CD4-positive, alpha-beta memory T cell (primary cell): ENCODE measurements at places on chromosomes 7 and 10. TPM values are rescaled to one million over a fixed set of nuclear protein-coding genes. Genes with fewer than 3 reads are reported as not detected.

Gene TECPR1
- 31.7 TPM for polyA plus RNA-seq

Gene TES
- polyA plus RNA-seq, result 248 TPM

Gene GSAP
- 12.5 TPM for polyA plus RNA-seq

Gene SPACDR
- polyA plus RNA-seq, result 0.26 TPM

Gene MRM2
- 32.9 TPM for polyA plus RNA-seq

Gene SLC18A3
- not detected for polyA plus RNA-seq

Gene C10orf53
- polyA plus RNA-seq, result not detected

Gene IRF5
- polyA plus RNA-seq, result 27.8 TPM

DNA sequence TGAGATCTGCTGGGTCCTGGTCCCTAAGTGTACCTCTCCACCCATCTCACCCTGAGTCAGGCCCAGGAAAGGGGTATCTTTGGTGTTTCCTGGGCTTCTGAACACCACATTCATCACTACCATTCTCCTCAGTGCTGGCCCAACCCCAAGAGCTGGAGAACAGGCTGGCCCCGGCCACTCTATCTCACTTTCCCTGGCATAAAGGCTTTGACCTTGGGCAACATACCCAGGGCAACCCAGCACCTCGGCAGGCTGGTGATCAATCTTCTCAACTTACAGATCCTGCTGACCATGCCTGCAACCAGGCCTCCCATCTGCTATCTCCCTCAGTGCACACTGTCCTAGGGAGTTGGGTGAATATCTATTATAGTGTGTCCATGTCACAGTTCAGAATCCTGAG, 2.1 kb downstream of the VSIR start:
- H3K27ac ChIP-seq, result peak overlapping the region; percentile 93
- peak overlapping the region; percentile 95 for H3K4me3 ChIP-seq
- DNase-seq, result no peak

DNA sequence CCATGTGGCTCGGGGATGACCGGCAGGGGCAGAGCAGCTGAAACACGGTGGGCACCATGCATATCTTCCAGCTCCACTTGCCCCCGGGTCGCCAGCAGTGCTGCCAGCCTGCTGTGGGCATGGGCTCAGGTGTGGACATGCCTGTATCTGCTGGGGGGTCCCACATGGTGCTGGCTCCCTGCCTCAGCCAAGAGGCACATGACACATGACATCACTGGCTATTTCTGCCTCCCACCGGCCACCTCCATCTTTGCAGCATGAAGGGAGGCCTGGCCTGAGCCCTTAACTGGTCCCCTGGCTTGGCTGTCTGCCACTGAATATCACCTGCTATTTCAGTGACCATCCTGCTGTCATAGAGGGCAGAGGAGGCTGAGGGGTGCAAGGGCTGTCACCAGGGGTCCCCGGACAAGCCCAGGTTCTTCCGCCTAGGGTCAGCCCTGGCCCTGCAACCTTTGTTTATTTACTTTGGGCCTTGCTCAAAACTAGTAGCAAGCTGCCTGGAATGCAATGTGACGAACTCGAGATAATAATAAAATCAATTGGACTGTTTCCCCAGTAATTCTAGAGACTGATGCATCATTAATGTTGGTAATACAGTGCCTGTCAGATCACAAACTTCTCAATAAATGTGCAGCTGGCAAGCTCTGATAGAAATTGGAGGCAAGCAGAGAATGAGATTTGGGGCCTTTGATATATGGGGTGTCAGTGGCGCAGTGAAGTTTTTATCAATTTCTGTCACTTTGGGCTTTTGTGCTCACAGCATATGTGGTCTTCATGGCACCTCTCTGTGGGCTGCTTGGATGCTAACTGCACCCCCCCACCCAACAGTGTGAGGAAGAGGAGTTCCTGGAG, 28.5 kb downstream of the ZMIZ1 start:
- no peaks in the 10 kb centered on the region for H3K27me3 ChIP-seq
- no peaks in the 10 kb centered on the region for H3K36me3 ChIP-seq
- no peak overlapping the region for H3K27ac ChIP-seq
- peaks cover 36% of the 10 kb centered on the region for H3K4me1 ChIP-seq
- no peak overlapping the region for H3K4me3 ChIP-seq
- DNase-seq, result no peak

- H3K4me1 ChIP-seq, result no peaks in the 10 kb centered on the region
- H3K27me3 ChIP-seq, result no peaks in the 10 kb centered on the region
- H3K27ac ChIP-seq, result no peak overlapping the region
- no peak overlapping the region for H3K4me3 ChIP-seq
- DNase-seq, result no peak
- H3K36me3 ChIP-seq, result no peaks in the 10 kb centered on the region
Observed at GRCh38 chr10:24793648-24794379, 70.1 kb upstream of the ARHGAP21 start.

DNA sequence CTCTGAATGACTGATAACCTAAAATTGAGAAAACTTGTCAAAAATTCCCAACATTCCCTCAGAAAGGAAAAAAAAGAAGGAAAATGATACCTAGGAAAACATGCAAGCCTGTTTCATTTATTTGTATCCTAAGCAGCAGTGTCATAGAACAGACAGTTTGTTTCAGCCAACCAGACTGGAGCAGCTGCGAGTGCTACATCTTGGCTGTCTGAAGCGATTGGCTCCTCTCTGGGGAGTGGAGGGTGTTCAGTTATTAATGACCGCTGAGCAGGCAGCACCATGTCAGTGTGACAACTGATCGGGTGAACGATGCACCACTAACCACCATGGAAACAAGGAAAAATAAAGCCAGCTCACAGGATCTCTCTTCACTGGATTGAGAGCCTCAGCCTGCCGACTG, at the start of gene LRRN3:
Gene LRRN3, plus strand, starts transcription at position 282 of the 400 bp plus-strand sequence. CDS start 31,646 bp downstream, outside the sequence.
- H3K36me3 ChIP-seq, result no peaks in the 10 kb centered on the region
- H3K27ac ChIP-seq, result no peak within 1 kb of the TSS
- H3K4me3 ChIP-seq, result peak within 1 kb of the TSS; percentile 17
- no peaks in the 10 kb centered on the region for H3K27me3 ChIP-seq

DNA sequence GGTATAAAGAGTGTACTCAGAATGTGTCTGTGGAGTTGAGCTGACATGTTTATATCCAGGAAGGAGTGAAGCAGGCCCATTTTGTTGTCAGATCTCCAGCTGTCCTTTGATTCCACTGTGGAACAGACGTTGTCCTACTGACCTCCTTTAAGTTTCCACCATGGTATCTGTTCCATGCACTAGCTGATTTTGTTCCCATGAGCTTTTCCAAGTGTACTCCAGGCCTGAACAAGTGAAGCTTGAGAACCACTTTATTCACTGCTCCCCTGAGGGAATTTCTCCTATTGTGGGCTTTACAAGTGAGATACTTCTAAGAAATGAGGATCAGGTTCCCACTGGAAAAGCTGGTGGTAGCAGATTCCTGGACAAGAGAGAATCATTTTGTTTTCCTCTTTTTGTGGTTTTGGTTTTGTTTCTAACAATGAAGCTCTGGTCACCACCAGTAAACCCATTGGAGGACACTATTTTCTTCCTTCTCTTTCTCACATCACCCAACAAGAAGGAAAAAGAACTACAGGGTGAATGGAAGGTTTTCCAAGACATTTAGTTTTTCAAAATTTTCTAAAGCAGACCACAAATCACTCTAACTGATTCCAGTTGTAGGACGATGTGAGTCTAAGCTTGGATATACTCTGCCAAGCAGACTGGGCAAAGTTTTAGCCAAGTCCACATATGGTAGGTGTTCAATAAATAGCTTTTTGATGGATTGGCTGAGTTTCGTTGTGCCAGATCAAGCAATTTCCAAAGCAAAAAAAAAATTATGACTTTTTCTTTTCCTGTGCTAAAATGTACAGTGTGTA, 144.2 kb downstream of the JCAD start:
- no peaks in the 10 kb centered on the region for H3K4me1 ChIP-seq
- H3K36me3 ChIP-seq, result no peaks in the 10 kb centered on the region
- DNase-seq, result no peak
- H3K27me3 ChIP-seq, result no peaks in the 10 kb centered on the region

GRCh38 chr10:78514459-78514858, 480.8 kb downstream of the RPS24 start:
- no peaks in the 10 kb centered on the region for H3K27me3 ChIP-seq
- no peaks in the 10 kb centered on the region for H3K4me1 ChIP-seq
- DNase-seq, result no peak
- no peaks in the 10 kb centered on the region for H3K36me3 ChIP-seq
- no peak overlapping the region for H3K4me3 ChIP-seq

DNA sequence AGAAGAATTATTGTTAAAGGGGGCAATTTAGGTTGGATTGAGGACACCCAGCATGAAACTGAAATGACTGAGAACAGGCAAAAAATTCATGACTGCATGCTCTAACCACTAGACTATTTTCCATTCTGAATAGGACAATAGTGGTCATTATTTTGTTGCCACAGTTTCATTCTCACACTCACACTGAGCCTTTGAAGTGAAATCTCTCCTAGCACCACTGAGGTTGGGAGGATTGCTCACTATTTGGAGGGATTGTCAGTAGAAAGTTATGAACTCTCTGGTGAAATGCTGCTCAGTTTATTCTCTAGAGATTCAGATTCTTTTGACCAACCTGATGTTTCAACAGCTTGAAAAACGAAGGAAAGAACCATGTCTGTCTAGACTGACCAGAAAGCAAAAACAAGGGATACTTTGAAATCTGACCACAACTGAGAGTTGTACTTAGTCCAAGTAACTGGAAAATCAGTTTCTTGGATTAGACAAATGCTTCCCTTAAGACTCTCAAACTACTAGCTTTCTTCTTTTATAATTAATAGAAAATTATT, 191.2 kb downstream of the DYNC1I1 start:
- no peaks in the 10 kb centered on the region for H3K4me1 ChIP-seq
- no peak overlapping the region for H3K4me3 ChIP-seq
- no peak for DNase-seq
- H3K27me3 ChIP-seq, result no peaks in the 10 kb centered on the region
- H3K36me3 ChIP-seq, result no peaks in the 10 kb centered on the region
- H3K27ac ChIP-seq, result no peak overlapping the region

DNA sequence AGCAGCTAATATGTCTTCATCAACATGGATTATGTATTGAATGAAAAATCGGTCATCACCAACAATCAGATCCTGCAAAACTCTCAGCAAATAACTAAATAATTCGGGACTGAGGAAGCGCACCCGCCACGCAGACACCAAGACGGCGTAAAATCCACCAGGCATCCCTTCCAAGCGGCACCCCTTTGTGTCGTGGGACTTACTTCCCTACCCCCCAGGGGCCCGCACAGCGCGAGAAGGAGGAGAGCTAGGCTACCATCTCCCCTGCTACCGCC, 721 bp downstream of the ARL3 start:
- DNase-seq, result no peak
- H3K4me1 ChIP-seq, result peaks cover 33% of the 10 kb centered on the region
- H3K36me3 ChIP-seq, result no peaks in the 10 kb centered on the region
- peak overlapping the region; percentile 94 for H3K27ac ChIP-seq

- H3K27me3 ChIP-seq, result no peaks in the 10 kb centered on the region
- no peak overlapping the region for H3K27ac ChIP-seq
- H3K4me3 ChIP-seq, result no peak overlapping the region
- no peaks in the 10 kb centered on the region for H3K36me3 ChIP-seq
Observed at GRCh38 chr7:94222516-94222915, 172.2 kb upstream of the COL1A2 start.

DNA sequence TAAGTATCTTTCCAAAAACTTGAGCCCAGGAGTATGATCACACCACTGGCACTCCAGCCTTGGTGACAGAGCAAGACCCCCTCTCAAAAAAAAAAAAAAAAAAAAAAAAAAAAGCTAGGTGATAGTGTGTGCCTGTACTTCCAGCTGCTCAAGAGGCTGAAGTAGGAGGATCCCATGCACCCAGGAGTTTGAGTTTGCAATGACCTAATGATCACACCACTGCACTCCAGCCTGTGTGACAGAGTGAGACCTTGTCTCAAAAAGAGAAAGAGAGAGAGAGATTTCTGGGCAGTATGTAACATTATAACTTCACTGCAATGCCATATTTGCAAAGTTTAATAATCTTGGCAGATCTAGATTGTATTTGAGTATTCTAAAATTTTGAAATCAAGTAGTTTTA, 47.6 kb downstream of the AKAP9 start:
- DNase-seq, result no peak
- H3K4me3 ChIP-seq, result no peak overlapping the region
- no peak overlapping the region for H3K27ac ChIP-seq

- no peaks in the 10 kb centered on the region for H3K4me1 ChIP-seq
- no peak for DNase-seq
- H3K36me3 ChIP-seq, result no peaks in the 10 kb centered on the region
- H3K4me3 ChIP-seq, result no peak overlapping the region
Observed at GRCh38 chr10:131870831-131871672, 29.8 kb upstream of the PPP2R2D start.

GRCh38 chr10:93062514-93063143, 2.0 kb downstream of the CYP26C1 start:
- H3K27me3 ChIP-seq, result peaks cover under 1% of the 10 kb centered on the region
- peak overlapping the region; percentile 9 for H3K4me3 ChIP-seq
- H3K36me3 ChIP-seq, result no peaks in the 10 kb centered on the region
- H3K27ac ChIP-seq, result no peak overlapping the region

GRCh38 chr7:35697414-35698175, 2.7 kb upstream of the HERPUD2 start:
- no peak for DNase-seq
- H3K36me3 ChIP-seq, result no peaks in the 10 kb centered on the region
- H3K27ac ChIP-seq, result no peak overlapping the region
- no peak overlapping the region for H3K4me3 ChIP-seq
- H3K27me3 ChIP-seq, result no peaks in the 10 kb centered on the region

GRCh38 chr10:71319042-71319799, at the start of gene SLC29A3:
Gene SLC29A3 (plus strand): TSS chr10:71319259. CDS start chr10:71319310, 51 bp downstream.
- H3K36me3 ChIP-seq, result no peaks in the 10 kb centered on the region
- no peaks in the 10 kb centered on the region for H3K27me3 ChIP-seq
- H3K27ac ChIP-seq, result peak within 1 kb of the TSS; percentile 54
- DNase-seq, result peak; percentile 80
